ENCODE measurements at places on chromosomes 5 and 9.

- DNase-seq, result peak; percentile 93
Observed at GRCh38 chr9:120792898-120793765, at the start of gene FBXW2. FBXW2 (minus strand) TSS chr9:120793416; CDS start chr9:120788258, 5,158 bp downstream.

DNA sequence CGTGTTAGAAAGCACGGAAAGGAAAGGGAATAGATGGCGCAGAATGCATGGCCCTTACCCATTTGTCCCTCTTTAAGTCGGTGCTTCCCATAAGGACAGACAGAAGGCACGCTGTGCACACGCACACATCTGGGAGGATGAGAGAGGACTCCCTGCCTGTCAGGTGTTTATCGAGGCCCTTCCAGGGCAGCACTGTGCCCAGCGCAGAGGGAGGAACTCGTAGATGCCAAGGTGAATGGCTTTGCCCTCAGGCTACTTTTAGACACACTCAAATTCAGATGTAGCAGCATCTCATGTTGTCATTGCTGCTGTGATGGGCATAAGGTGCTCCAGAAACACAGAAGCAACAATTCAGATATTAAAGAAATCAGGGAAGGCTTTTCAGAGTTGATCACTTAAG, 70.2 kb upstream of the CTSL start:
- DNase-seq, result no peak

- DNase-seq, result peak; percentile 34
Observed at GRCh38 chr5:178114325-178115135, 1.2 kb downstream of the N4BP3 start.

DNA sequence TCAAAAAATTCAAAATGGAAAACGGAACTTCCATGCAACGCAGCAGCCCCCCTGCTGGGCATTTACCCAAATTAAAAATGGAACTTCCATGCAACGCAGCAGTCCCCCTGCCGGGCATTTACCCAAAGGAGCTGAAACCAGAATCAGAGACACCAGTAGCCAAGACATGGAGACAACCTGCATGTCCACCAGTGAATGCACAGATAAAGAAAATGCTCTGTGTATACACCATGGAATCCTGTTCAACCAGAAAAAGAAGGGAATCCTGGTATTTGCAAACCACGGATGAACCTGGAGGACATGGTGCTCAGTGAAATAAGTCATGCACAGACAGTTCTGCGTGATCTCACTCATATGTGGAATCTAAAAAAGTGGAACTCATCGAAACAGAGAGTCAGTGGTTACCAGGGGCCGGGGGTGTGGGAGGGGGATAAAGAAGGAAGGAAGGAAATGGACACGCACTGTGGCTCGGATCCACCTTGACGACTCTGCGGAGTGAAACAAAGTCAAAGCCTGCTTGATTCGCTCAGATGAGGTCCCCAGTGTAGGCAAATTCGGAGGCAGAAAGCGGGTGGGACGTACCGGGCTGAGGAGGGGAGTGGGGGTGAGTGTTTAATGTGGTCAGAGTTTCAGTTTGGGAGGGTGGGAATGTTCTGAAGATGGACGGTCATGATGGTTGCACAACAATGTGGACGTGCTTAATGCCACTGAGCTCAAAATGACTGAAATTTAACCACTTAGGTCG, 40.2 kb upstream of the EXOC3 start:
- peak; percentile 61 for DNase-seq

- DNase-seq, result no peak
Observed at GRCh38 chr5:88688984-88689667, 193.9 kb downstream of the MEF2C start.

DNA sequence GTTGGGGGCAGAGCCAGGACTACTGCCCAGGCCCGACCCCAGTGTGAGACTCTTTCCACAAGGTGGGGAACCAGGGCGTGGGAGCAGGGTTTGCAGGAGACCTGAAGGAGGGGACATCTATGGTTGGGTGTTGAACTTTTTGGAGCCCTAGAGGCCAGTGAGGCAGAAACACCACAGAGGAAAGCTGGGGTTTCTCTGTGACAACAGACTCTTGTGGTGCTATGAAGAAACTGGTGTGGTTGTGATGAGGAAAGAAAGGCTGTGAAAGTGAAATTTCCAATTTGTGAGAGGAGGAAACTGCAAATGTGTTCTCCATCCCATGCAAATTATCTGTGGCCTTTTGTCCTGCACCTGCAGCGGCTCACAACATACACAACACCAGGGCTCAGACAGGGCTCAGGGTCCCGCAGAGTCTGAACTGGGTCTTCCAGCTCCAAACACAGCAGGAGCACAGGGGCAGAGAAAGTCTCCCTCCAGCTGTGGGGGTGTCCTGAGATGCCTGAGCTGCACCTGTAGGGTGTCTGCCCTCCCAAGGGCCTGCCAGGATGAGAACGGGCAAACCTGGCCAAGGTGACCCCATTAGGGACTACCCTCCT, 51.4 kb upstream of the GRHPR start:
- DNase-seq, result no peak

DNA sequence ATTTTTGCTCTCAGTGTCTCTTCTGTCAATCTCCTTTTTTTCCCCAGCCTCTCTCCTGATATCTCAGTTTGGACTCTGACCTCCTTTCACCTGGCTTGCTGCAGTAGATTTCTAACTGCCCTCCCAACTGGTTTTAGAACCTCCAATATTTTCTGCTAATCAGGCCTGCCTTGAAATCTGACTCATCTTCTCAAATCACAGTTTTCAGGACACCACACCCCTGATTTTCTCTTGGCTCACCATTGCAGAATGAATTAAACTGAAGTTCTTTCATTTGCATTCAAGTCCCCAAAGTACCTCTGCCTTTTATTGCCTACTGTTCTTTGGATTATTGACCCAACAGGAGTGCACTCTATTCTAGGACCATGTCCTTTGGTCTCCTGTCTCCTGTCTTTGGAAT, 310.4 kb upstream of the TRPC7 start:
- no peak for DNase-seq

GRCh38 chr9:129148463-129149204, 29.4 kb downstream of the IER5L start:
- no peak for DNase-seq

GRCh38 chr9:116550696-116551436, 136.2 kb upstream of the TRIM32 start:
- DNase-seq, result no peak

- no peak for DNase-seq
Observed at GRCh38 chr5:160565376-160565775, 143.7 kb downstream of the PTTG1 start.

DNA sequence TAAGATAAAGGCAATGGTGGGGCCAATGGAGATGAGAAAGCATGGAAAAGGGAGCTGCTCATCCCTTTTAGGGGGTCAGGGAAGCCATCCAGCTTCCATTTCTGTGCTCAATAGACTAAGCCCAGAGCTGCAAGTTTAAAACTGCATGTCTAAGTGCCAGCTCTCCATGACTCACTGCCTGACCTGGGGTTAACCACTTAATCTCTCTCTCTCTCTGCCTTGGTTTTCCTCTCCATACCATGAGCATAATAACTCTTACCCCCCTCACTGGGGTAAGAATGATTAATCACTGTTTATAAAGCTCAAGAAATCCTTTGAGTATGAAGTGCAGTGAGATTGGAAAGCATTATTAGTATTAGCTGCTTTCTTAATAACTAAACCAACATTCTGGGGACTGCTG, 1382.4 kb upstream of the WWC1 start:
- DNase-seq, result no peak

DNA sequence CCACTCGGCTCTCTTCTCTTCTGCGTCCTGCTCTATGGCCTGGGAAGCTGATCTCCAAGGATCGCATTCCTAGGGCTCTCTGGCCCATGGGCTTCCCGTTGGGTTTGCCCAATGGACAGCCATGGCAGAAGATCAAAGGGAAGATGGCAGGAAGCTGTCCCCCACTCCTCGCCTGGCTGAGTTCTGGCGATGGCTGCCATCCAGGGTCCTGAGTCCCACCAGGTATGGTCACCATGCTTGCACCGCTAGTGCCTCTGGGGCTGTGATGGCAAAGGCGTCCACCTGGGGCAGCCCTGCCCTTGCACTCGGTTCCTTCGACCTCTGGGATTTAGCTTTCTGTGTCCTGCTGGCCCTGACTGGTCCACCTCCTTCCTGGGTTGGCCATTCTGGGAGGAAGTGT, 156.0 kb downstream of the RXRA start:
- no peak for DNase-seq

DNA sequence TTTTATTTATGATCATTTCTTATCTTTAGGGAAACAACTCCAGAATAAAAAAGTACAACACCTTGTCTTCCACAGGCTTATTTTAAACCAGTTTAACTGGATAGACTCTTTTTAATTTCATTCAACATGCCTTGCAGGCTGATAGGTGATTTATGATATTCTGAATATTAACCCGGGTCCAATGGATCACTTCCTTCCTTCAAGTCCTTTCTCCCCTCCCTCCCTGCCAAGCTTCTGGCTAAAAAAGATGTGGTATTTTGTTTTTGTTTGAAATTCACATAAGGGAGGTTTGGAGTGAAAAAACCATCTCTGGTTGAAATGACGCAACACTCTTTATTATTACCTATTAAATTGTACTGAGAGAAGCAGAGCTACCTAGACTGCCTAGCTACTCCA, 265.3 kb downstream of the MLLT3 start:
- no peak for DNase-seq

DNA sequence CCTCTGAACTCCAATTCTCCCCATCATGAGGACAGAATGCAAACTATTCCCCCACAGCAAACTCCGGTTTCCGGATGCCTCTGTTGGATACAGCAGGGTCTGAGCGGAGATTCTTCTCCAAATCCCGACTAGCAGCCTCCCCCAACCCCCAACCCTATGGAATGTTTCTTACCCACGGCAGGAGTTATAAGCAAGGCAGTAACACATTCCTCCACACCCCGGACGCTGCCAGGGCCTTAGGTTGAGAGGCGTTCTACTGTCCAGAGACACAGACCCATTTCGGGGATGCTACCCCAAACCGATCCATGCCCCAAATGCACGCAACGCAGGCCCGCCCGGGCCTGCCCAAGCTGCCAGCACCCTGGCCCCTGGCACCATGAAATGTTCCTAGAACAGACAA, 85.6 kb upstream of the LMX1B start:
- DNase-seq, result no peak

- peak; percentile 36 for DNase-seq
Observed at GRCh38 chr9:6433410-6433809, 20.4 kb downstream of the UHRF2 start.

DNA sequence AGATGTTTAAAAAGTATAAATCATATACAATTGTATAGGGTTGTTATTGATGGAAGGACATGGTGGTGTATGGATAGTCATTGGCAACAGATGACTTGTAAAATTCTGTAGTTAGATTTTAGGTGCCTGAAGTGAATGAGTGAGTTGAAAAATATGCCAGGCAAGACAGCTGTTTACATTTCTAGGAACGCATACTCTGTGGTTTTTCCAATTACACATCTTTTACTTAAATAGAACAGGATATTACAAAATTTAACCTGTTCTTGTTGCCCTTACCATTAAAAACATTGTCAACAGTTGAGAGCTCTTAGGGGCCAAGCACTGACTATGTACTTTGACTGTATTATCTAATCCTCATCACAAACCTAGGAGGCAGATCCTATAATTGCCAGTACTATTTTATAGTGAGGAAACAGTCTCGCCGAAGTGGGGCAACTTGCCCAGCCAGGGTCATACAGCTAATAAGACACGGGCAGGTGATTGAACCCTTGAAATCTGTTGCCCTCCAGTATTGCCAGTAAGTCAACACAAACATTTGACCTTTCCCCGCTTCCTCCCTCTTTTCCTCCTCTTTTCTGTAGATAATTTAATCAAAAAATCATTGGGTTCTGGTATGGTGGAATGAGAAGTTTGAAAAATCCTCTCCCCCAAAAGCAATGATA, 88.6 kb downstream of the MACROH2A1 start:
- no peak for DNase-seq

- DNase-seq, result peak; percentile 54
Observed at GRCh38 chr5:963673-964531, 44.7 kb upstream of the NKD2 start.

- DNase-seq, result no peak
Observed at GRCh38 chr5:176741561-176742211, 68.7 kb upstream of the UNC5A start.

DNA sequence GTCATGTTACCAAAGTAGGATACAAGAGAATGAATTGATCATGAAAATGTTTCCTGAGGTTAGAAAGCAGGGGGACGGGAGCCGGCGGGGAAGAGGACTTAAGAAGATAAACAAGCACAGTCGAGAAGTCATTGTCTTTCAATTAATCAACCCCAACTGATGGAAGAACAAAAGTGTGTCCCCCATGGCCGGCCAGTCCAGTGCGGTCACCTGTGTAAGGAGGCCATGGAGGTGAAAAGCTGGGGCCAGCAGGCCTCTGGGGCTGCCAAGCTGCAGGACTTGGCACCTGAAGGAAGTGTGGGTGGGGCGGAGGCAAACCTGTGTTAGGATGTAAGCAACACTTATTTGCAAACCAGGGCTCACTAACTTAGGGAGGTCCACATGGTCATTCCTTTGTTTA, 223.3 kb upstream of the TBCA start:
- no peak for DNase-seq

GRCh38 chr5:53825016-53825415, 264.6 kb downstream of the NDUFS4 start:
- no peak for DNase-seq

GRCh38 chr5:179278119-179278518, 67.1 kb downstream of the ADAMTS2 start:
- no peak for DNase-seq

DNA sequence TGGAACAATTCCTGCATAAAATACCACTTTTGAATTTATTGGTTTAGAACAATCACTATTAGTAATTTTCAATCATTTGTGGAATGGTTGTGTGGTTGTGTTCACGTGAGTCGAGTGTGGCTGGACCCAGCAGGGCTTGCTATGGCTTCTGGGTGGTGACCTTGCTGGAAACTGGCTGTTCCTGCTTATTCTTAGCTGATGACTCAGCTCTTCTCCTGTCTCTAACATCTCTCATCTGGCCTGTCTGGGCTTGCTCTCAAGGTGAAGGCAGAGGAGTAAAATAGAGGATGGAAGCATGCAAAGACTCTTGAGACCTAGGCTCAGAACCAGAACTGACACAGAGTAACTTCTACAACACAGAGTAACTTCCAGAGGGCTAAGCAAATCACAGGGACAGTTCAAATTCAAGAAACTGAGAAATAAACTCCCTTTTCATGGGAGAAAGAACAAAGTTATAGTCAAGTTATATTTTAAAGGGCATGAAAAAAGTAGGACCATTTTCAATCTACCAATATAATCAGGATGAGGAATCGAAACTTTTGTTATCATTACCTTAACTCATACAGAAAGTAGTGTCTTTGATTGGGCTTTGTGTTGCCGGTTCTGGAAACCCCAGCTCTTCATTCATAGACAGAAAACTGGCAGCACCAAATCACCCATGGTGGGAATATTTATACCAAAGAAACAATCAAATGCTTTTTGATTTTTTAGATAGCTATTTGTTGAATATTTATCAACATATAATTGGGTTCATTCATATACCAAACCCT, 665.1 kb downstream of the CDH18 start:
- no peak for DNase-seq
